ENCODE measurements at places on chromosomes 12 and 14.

DNA sequence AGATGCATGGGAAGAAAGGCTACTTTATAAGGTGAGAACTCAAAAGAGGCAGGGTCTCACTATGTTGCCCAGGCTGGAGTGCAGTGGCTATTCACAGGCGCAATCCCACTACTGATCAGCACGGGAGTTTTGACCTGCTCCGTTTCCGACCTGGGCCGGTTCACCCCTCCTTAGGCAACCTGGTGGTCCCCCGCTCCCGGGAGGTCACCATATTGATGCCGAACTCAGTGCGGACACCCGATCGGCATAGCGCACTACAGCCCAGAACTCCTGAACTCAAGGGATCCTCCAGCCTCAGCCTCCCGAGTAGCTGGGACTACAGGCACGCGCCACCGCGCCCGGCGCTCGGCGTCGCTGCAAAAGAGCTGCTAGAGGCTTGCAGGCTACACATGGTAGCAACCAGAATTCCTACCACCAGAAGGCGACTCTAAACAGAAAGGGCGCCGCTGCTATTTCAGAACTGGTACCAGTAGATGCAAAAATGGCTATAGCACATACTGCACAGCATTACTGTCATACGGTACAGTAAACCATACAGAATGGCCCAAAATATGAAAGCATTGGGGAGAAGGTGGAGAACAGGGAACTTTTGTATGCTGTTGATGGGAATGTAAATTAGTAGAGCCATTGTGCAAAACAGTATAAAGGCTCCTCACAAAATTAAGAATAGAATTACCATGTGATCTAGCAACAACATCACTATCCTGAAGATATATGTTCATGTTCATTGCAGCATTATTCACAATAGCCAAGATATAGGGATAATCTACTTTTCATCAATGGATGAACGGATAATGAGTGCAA is 1.2 kb upstream of the NEMF start:
- DNase-seq: peak; percentile 80

DNA sequence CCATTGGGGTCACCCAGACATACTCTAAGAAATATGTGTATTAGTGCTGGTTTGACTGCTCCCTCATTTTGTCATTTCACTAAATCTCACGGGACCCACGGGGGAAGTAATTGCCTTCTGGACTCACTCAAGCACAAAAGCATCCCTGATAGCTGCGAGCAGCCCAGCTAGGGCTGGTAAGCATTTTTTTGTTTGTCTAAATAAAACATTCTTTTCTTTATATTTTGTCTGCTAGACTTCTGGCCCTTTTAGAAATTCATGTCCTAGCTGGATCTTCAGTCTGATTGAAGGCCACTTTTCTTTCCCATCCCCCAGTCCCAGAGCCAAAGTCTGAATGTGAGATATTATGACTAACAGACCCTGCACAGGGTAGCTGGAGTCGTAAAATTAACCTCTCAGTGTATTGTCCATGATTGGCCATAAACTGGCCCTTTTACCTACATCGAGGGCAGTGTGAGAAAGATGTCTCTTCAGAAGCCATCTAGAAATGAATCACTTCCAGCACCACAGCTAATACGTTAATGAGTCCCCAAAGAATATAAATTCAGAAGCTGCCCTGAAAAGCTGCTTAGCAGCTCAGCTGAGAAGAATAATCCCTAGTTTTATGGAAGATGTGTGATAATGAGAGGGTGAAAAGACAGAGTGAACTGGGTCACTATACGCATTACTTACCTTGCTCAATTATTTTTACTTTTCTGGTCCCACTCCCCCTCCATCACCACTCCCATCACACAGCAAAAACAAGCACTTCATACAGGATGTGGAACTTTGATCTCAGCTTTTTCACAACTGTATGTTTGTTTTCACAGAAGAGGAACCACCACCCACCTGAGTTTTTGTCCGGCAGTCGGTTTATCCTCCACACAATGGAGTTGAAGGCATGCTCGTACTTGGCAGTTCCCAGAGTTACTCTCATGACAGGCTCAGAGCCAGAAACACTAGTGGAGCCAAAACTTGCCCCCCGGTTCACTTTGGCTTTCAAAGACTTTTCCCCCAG is 55.6 kb upstream of the GTF2A1 start:
- peak; percentile 42 for DNase-seq

GRCh38 chr14:37153005-37153404 is 19.4 kb downstream of the SLC25A21 start:
- DNase-seq: no peak

GRCh38 chr12:77577791-77578190 is 252.9 kb upstream of the NAV3 start:
- DNase-seq: no peak

DNA sequence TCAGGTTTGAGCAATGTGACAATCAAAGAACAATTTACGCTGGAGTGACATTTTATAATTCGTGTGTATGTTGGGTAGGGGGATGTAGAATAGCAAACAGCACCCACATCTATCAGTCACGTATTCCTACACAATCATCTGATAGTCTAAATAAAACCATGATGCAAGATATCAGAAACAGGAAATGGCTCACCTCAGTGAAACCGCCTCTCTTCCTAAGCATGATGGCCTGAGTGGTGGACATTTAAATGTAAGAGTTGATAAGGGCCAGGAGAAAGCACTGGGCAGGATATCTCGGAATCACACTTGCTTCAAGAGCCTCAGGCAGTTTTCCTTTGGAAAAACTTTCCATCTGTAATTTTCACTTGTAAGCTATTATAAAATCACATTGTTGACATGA is 128.2 kb downstream of the GRIP1 start:
- DNase-seq: no peak

DNA sequence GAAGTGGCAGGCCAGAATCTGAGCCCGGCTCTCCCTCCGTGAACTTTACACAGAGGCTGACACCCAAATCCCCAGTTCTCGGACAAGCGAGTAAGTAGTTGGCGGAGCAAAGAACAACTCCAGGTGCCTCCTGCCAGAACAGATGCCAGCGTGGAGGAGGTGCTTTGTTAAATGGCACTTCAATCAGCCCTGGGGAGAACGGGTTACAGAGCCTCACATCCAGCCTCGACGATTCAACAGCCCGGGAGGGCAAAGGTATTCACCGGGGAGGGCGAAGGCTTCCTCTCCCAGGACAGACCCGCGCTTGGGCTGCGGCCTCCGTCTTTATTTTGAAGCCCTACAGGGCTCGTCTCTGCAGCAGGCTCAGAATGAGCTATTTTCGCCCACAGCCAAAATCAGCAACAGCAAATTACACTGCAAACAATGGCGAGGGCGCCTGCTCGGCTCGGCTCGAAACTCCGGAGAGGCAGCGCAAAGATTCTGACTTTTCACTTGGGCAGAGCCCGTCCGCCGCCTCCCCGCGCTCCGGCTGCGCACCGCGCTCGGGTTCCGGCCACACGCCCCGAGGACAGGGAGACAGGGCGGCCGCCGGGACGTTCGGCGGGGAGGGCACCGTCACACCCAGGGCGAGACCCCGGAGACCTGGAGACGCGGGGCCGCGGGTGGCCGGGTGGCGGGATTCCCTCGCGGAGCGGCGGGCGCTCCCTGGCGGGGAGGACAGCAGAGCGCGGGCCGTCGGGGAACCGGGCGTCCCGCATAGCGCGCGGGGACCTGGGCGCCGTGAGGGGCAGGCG is 811 bp downstream of the TMCC3 start:
- no peak for DNase-seq

- no peak for DNase-seq
Observed at GRCh38 chr12:211142-211465, 2.9 kb downstream of the SLC6A12 start.

DNA sequence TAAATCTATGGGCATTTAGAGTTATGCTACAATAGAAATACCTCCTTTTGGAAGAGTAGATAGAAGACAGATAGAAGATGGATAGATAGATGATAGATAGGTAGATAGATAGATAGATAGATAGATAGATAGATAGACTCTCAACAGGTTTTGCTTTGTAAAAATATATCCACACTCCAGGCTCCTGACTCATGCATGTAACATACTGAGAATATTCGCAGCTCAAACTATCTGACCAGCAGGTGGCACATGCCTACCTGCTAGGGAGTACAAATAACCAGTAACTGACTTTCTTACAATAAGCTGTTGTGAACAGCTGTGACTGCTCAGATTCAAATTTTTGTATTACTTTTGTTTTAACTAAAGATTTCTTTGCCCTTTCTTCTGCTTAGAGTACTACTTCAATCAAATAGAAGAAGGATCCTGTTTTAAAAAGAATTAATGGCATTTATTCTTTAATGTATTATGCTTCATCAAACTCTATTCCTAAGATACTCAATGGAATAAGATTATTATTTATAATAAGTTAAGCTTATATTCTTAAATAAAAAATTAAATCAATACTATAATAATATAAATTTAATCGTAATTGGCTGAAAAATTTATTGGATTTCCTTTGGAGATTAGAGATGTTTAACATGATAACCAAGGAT is 15.8 kb upstream of the CPNE8 start:
- DNase-seq: no peak

DNA sequence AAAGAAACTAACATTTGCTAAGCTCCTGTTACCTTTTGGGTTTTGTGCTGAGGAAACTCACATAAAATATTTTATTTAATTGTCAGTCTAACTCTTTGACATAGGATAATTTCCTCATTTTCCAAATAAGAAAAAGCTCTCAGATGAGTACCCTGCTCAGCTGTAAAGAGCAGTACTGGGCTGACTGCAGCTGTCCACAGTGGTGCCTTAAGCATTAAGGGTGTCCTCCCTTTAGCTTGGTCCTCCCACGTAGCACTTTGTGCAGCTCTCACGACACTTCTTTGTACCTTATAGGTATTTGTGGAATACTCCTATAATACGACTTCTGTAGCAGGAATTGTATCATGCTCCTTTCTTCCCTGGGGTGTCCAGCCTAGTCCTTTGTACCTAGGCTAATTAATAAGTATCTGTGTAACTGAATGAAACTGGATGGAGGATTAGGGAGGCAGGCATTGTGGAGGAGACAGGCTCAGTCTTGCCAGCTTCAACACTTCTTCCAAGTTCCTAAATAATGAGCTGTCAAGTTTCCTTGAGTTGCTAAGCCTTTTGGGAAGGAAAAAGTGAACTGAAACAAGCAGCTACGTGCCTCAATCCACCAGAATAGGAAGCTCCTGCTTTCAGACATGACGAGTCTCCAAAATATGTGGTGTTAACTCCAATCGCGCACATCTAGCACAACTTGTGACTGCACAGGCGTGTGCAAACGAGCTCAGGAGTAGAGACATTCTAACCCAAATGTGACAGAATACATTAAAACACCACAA is 123.0 kb downstream of the SLC38A4 start:
- DNase-seq: no peak

Measured in NCI-H2227 treated with DMSO at 0.1 percent for 48 hours (cell line).